ENCODE measurements at places on chromosomes 6 and 20.

DNA sequence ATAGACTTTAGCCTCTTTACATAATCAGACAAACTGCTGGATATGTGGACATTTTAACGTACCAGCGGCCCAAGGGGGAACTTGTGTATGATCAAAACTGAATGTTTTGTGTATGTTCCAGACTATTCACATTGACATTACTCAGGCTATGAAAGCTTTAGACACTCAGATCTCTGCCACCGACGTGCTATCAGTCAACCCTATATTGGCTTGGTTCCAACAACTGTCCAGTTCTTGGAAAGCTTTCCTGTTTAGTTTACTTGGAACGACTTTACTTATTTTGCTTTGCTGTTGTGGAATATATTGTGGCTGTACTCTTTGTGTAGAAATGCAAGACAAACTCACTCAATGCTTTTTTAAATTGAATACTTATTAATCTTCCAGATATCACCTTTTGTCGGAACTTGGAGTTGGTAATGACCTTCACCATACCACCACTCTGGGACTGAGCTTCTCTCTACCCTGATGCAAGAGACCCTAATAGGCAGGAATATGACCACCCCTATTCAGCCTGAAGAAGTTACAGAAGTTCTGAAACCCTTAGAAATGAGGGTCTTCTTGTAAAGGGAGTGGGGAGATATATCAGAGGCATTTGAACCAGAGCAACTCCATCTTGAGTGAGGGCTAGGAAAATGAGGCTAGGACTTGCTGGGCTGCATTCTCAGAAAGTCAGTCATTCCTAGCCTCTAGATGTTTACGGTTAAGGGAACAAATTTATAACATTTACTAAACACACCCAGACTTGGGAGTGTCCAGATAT is 49.0 kb upstream of the PAX1 start:
- DNase-seq = no peak

DNA sequence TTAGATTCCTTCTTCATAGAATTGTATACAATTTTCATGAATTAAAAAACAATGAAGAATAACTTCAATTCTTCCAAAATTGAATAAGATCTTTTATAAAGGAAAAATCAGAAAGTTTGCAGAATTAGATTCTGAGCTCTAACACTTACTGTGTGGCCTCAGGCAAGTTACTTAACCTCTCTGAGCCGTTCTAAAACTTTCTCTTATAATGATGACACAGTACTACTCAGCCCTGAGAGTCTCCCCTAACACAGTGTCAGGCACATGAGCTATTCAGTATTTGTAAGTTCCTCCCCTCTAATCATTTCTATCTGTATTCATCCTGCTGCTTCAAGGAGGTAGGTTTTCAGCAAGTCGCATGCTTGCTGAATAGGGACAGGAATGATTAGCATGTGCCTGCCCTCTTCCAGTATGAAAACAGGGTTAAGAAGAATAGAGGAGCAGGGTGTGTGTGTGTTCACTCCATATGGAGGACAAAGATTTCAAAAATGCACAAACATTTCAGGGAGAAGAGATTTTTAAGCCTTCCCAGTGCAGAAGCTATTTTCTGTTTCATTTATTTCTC is 11.4 kb downstream of the ID4 start:
- DNase-seq = no peak

DNA sequence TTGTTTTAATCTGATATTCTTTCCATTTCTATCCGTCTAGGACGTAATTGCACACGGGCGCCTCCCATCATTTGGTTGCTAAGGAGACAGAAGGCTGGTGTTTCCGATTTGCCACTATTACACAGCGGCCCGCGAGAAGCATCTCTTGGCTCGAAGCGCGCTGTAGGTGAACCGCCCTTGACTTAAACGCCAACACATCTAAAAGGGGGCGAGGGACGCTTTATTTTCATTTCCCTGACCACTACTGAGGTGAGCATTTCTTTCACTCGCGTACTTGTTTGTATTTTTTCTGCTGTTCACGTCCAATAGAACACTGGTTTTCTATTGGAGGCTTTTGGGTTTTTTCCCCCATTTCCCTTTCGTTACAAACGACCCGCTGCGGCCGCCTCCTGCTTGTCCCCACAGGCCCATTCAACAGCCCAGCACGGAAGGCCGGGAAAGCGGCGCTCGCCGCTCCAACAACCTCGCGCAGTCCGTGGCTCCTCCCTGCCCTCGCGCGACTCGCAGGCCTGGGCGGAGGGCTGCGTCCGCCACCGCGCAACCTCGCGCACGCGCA is 505 bp upstream of the WRNIP1 start:
- peak; percentile 61 for DNase-seq

DNA sequence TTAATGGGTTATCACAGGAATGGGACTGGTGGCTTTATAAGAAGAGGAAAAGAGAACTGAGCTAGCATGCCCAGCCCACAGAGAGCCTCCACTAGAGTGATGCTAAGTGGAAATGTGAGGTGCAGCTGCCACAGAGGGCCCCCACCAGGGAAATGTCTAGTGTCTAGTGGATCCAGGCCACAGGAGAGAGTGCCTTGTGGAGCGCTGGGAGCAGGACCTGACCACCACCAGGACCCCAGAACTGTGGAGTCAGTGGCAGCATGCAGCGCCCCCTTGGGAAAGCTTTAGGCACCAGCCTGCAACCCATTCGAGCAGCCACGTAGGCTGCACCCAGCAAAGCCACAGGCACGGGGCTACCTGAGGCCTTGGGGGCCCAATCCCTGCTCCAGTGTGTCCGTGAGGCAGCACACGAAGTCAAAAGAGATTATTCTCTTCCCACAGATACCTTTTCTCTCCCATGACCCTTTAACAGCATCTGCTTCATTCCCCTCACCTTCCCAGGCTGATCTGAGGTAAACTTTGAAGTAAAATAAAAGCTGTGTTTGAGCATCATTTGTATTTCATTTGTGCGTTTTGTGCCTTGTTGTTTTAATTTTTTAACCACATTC is 4.4 kb downstream of the HLA-E start:
- peak; percentile 60 for DNase-seq

DNA sequence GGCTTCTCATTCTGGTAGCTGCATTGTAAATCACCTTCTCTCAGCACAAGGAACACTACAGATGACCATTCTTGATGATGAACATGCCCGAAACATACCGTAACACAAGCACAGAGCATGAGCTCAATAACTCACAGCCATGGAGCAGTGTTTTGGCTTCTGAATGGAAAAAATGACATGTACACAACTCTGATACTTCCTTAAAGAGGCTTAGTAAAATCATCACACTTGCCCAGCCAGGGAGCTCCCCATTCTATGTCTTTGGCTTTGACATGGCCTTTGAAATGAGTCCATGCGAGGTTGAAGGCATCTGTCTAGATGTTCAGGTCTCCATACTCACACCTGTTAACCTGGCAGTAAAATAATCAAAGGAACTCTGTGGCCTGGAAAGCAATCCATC is 87.6 kb downstream of the MYB start:
- no peak for DNase-seq
